Activated naive CD4-positive, alpha-beta T cell treated with anti-CD3 and anti-CD28 coated beads, Interleukin-2, amount 50 U/mL, for 72 hours (primary cell): ENCODE measurements at places on chromosomes 12 and 14. TPM values are rescaled to one million over a fixed set of nuclear protein-coding genes. Genes with fewer than 3 reads are reported as not detected.
A peak's percentile ranks its signal among the peaks of the same experiment; 100 is the strongest.

GRCh38 chr12:47819138-47819895, 386 bp downstream of the HDAC7 start:
- DNase-seq, result peak; percentile 76

DNA sequence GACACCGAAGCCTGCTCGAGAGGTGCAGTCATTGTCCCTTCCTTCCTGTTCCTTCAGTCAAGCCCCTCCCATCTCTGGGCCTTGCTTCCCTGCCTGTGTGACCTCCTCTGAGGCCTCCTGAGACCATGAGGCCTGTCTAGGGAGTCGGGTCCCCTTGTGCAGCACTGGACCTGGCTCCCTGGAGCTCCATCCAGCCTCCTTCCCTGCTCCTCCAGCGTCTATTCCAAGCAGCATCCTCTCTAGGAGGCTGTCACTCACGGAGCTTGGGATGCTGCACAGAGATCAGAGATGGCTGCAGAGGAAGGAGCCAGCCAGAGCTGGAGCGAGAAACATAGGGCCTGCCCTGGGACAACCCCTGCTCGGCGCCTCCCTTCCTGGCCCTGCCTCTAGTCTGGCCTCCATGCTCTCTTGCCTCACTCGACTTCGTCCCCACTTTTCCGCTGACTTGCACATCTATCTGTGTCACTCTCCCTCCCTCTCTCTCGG, 142.7 kb downstream of the BCL11B start:
- DNase-seq, result no peak

DNA sequence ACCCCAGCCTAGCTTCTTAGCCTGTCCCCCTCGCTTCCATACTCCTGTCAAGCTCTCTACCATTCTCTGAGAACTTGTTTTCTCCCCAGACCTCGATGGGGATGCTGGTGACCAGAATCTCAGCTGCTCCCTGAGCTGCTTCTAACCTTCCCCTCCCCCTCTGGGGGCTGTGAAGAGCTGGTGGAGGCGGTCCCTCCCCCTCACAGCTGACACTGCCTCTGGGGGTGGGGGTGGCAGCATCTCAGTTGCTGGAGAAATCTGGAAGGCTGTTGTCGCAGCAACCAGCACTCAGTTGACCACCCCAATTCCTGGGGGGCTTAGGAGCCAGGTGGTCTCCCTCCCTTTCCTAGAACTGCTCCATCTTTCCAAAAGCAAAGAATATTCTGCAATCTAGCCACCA, 4.7 kb downstream of the PPP1R1A start:
- no peak for DNase-seq

GRCh38 chr12:89433634-89434033, 81.3 kb upstream of the DUSP6 start:
- no peak for DNase-seq

DNA sequence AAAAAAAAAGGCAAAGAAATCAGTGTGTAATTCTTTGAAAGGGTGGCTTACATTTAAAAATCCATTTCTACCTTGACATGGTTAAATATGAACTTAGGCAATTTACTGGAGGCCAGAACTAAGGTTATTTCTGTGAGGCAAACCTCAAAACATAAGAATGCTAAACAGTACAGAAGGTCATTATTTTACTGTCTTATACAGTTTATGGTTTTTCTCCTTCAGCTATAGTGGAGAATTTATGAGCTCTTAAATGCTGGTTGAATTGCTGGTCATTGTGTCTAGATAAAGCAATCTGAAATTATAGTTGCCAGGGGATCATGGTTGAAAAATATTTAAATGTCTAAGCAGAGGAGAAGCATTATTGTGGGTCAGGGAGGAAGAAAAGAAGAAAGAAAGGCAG, 70.5 kb downstream of the TRIM9 start:
- no peak for DNase-seq

DNA sequence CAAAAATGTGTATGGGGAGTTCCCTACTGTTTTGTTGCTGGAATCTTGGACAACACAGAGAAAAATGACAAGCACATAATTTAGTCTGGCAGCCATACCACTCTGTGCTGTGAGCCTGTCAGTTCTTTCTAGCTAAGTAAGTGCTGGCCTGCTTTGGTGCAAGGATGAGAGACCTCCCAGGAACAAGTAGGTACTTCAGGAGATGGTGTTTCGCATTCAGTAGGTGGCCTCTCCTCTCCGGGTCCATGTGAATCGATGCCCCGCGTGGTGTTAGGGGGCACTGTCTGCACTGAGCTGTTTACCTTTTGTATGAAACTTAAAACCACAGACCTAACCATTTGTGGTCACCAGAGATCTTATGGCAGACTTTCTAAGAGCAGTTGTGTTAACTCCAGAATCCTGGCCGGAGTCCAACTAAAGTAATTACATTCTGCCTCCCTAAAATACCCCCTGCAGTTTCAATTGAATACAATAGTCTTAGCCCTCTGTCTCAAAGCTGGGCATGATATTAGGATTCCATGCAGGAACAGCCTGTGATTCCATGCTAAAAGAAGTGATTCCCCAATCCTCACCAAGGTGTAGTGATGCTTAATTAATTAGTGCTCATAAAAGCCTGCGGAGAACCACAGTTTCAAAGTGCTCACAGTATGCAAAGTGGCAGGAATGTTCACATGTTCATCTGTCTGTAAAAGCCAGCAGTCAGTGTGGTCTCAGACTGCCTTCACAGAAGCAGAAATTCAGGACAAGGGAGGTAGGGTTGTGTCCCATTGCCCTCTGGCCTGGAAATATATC, 64.2 kb downstream of the LLPH start:
- DNase-seq, result no peak

- no peak for DNase-seq
Observed at GRCh38 chr12:130791629-130792028, 47.4 kb downstream of the STX2 start.

GRCh38 chr14:87231336-87232026, 761.5 kb downstream of the GALC start:
- DNase-seq, result no peak

- no peak for DNase-seq
Observed at GRCh38 chr14:105091517-105092170, 26.4 kb upstream of the GPR132 start.

GRCh38 chr12:40762072-40762471, 69.8 kb downstream of the CNTN1 start:
- DNase-seq, result no peak

DNA sequence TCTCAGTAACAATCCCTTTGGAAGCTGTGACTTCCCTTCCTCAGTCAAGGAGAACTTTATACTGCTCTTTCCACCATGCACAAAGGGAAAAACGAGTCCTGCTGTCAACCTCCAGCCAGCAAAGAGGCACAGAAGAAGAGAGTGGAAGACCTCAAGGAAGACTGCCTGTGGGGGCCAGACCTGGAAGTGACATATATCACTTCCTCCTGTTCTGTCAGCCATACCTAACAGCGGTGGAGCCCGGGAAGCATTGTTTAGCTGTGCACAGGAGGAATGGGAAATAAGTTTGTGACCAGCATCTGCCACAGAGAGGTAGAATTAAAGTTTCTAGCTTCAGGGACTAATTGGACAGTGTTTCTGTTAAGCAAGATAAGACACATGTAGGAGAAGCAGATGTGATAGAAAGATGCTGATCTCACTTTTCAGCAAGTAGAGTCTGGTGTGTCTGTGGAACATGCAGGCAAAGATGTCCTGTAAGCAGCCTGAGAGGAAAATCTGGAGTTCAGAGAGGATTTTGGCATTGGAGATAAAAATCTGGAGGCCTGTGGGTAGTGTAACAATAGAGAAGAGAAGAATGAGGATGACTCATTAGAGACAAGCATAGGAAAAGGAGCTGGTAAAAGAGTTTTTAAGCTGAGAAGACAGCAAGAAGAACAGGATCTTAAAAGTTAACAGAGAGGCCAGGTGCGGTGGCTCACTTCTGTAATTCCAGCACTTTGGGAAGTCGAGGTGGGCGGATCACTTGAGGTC, 141.6 kb upstream of the CPSF6 start:
- DNase-seq, result no peak

DNA sequence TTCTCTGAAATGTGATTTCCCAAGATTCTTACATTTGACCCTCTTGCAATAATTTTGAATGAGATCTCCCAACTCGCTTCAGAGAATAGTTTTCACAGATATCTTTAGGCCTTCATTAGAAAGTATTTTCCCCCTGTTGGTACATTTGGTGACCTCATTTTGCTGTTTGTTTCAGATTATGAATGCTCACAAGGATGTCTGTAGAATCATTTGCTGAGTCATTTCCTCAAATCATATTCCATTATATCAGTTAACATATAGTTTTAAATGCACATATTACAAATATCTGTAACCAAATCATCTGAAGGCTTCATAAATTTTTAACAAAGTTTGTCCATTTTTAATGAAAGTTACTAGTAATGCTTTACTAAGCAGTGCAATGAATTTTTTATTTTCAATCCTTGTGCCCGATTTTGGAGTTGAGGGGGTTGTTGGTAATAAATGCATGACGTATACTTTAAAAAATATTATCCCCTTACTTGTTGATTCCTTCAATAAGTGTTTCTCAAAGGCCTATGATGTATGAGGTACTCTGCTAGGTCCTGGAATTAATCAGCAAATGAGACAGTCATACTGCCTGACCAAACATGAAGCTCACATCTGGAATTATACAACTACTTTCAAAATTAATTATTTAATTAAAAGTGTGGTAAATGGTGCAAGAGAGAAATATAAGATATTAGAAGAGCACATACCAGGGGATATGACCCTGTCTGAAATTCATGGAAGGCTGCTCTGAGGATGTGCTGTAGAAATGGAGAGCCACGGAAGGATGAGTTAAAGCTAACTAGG, 126.9 kb upstream of the RAP1B start:
- no peak for DNase-seq

GRCh38 chr12:28253161-28253641, 62.9 kb downstream of the CCDC91 start:
- DNase-seq, result peak; percentile 54

DNA sequence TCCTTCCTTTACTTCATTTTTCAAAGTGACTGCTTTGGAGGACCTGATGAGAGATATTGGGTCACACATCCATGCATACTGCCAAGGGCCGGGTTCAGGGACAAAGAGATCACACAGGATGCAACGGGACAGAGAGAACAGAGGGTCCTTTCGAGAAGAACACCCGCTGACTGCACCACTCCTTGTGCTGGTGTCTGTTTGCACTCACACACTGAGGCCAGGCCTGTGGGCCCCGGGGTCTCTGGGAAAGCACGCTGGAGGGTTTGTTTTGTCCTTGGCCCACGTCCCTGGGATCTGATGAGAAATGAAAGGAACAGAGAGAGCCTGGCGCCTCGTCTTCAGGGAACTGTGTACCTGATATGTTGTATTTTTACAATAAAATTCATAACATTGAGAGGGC, 42.2 kb downstream of the PAH start:
- DNase-seq, result no peak

GRCh38 chr14:33948869-33949408, 1.9 kb downstream of the EGLN3 start:
- DNase-seq, result no peak

DNA sequence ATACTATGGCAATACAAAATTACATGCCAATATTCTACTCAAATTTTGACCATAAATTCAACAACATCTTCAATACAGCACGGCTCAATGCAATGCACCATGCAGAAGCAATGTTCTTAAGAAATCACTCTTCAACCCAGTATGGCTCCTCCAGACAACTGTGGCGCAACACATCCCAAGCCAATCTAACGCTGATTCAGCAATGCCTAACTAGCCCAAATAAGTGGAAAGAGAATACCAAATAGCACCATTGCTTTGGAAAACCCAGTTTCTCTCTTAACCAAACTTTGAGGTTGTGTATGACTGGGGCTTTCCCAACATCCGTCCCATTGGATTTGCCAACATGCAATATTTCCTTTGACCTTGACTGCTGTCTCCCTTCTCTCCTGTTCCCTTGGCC, 211.1 kb upstream of the TBX3 start:
- DNase-seq, result no peak

- DNase-seq, result no peak
Observed at GRCh38 chr14:54117396-54117795, 160.8 kb upstream of the BMP4 start.

GRCh38 chr12:75011120-75011519, 198.5 kb downstream of the KCNC2 start:
- no peak for DNase-seq

DNA sequence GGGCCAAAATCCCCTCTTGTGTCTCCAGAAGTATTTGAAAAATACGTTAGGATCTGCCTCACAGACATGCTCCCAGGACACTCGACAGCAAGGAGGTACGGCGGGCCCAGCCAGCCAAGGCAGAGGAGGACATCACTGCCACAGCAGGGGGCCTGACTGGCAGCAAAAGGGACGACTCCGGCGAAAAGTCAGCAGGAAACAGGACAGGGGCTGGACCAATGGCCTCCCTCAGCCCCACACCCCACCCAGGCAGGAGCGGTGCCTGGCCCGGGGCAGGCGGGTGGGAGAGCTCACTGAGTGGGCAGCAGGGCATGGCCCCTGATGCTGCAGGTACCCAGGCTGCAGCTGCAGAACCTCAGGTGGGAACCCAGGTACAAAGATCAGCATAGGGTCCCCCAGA, 17.8 kb downstream of the BRF1 start:
- no peak for DNase-seq

DNA sequence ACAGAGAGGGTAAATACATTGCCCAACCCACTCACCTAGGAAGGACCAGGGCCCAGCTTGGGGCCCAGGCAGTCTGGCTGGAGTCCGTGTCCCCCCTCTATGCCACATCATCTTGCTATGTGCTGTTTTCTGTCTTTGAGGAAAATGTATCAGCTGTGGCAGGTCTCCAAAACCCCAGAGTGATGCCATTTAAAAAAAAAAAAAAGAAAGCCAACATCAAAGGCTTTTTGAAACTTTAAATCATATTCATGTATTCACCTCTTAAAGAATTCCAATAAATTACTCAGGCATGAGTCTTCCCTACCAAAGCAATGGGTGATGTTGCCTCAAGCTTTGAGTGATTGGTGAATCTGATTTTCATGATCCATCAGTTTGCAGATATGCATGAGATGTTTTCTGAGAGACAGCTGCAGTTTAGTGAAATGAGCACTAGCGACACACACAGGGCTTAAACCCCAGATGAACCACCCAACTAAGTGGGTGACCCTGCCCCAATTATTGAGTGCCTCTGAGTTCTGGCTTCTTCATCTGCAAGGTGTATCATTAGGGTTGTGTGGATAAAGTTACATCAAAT, 6.1 kb downstream of the KRT81 start:
- DNase-seq, result no peak

GOLT1B gene
- total RNA-seq, result 29.4 TPM

KRT77 gene
- total RNA-seq, result not detected

IL31 gene
- not detected for total RNA-seq

C3AR1 gene
- 3.1 TPM for total RNA-seq

OASL gene
- total RNA-seq, result 2.6 TPM

ELK3 gene
- 10.7 TPM for total RNA-seq

CLEC4C gene
- not detected for total RNA-seq
